ENCODE measurements at places on chromosomes 1 and 21.

DNA sequence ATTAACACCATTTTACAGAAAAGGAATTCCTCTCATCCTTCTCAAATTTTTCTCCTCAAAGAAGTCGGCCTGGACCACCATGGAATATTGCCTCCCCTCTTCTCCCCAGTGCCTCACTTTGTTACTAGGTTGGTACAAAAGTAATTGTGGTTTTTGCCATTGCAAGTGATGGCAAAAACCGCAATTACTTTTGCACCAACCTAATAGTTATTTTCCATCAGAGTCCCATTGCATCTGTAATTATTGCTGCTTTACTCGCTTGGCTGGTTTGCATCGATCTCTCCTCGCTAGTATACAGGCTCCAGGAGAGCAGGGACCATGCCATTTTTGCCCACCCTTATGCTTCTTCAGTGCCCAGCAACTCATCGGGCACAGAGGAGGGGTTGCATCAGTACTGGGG lies 963 bp upstream of the C1orf94 start:
- no peak for DNase-seq

DNA sequence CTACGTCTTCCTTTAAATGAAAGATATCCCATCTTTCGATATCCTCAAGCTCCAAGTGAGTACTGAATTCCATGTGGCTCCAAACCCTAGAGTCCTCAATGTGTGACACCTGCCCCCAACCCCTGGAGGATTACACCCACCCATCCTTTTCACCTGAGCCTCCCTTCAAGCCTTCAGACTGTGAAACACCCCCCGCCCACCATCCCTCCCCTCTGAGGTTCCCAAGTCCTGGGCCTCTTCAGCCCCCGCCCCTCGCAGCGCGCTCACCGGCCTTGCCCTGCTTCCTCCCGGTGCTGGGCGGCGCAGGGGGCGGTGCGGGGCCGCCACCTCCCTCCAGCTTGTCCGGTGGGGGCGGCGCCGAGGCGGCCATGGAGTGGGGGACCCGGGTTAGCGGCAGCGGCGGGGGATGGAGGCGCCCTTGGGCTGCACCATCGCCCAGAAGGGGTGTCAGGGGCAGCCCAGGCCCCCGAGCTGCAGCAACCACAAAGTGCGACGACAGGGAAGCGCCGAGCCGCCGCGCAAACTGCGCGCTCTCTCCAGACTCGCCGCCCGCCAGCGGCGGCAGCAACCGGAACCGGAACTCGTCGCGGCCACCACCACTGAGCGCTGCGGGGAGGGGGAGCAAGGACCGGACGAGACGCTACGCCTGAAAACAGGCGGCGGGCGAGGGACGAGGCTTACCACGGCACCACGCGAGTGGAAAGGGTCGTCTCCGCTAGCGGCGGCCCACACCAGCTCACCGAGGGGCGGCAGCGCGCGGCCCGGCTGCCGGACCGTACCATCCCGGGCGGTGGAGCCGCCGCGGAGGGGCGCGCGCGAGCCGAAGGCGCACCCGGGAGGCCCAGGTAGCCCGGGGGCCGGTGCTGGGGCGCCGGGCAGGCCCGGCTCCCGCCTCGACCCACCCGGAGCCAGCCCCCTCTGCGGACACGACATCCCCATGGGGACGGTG lies at the start of gene PYGO2:
TSS of gene PYGO2 (minus strand) at position 576 of the 949 bp plus-strand sequence. CDS start at position 370, 206 bp downstream.
- DNase-seq, result peak; percentile 74

DNA sequence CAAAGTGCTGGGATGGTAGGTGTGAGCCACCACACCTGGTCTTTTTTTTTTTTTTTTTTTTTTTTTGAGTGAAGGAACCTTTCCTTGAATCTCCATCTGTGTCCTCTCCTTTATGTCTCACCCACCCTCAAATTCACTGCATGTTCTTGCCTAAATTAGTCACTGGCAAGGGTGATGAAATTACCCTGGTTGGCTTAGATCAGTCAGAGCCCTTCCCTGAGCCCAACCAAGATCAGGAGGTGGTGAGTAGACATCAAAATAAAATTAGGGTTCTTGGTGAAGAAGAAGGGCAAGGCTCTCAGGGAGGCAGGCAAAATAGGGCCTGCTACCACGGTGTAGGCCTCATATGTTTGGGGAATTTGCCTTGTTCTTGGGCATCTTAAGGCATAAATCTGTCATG lies 5.3 kb upstream of the TNN start:
- no peak for DNase-seq

DNA sequence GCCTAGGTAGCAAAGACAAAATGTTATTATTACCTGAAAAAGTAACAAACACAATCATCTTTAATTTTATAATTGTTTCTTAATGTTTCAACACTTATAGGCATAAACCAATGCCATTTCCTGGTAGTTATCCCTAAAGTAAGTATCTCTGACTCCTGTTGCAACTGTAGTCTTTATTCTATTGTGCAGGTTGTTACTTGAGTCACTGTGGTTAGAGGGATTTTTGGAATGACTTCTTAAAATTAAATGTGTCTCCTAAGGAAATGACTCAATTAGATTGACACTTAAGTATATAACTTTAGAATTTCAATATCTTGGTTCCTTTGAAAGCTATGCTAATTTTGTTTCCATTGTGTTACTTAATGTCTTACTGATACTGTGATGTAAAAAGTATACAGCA lies 143.9 kb downstream of the PHTF1 start:
- no peak for DNase-seq

DNA sequence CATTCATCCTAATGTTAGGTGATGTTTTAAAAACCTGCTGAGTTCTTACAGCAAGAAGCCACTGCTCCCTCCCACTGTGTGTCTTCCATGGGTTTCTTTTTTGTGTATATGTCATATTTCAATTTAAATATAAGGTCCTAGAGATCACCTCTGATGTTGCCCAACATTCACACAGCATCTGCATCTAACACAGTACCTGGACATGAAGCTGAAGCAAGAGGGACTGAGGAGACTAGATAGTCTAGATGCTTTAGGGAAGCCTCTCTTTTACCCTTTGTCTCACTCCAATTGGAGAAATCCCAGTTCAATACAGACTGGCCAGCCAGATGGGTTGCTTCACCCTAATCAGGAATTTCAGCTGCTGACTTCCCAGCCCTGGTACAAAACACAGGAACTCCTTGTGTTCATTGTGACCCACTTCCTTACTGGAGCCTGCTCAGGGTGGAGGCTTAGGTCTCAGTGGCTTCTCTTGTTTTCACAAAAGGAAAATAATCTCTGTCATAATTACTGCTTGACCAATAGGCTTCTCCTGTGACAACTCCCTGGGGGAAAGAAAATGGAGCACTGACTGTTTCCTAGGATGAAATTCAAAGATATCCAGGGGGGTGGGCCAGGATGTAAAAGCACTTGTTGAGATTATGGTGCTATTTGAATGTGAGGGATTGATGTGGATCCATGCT lies 17.3 kb downstream of the BTG2 start:
- DNase-seq, result no peak

GRCh38 chr1:204758601-204759000 lies 73.1 kb upstream of the LRRN2 start:
- DNase-seq, result no peak

- DNase-seq, result no peak
These were observed 11.4 kb downstream of the HP1BP3 start for GRCh38 chr1:20775700-20776099.

DNA sequence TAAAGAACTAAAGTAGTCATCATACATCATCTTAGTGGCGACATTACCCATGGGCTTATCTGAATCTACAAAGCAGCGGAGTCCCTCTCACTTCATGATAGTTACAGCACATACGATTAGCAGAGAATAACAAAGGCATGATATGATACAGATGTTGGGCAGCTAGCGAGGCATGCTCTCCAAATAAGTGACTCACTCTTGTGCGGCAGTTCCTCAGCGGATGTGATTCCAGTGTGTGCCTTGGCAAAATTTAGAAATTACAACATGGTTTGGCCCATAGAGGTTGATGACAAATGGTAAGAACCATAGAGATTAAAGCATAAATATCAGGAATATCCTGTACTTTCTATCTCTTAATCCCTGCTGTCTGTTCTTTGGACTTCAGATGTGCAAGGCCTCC lies 48.1 kb upstream of the PAXBP1 start:
- no peak for DNase-seq

GRCh38 chr1:114832057-114832456 lies 22.6 kb upstream of the SYCP1 start:
- no peak for DNase-seq

DNA sequence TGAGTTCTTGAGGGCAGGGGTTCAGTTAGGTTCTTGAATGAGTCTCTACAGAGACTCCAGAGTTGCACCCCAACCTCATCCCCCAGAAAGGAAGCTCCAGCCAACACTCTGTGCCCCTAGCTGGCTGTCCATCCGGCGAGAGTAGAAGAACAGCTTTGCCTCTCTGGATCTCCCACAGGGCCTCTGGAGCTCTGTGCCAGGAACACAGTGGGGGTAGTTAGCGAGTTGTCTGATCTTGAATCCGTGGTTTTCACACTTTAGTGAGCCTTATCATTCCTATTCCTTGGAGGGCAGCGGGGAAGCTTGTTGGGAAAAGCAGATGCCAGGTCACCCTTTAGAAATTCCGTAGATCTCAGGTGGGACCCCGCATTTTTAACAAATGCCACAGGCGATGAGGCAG lies 45.0 kb downstream of the STUM start:
- DNase-seq, result no peak

DNA sequence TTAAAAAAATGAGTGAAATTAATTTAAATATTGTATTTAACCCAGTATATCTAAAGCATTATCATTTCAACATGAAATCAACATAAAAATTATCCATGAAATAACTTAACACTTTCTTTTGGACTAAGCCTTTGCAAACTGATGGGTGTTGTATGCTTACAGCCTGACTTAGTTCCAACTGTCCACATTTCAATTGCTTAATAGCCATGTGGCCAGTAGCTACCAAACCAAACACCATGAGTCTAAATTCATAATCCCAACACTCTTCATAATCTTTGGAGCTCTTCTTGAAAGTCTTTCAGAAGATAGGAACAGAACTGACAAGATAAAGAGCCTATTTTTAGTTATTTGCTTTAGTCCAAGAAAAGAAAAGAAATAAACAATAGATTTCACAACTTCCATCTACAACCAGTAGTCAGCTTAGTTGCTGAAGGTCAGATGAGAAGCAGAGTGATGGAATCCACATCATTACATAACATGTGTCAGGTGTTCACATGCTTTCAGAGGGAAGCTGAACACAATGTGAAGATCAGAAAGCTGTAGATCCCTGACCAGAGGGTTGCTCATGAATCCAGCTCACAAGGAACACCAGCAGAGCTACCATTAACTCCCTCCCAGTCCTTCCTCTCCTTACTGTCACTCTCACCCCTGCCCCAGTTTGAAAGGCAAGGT lies 144.0 kb upstream of the ZNF648 start:
- DNase-seq, result no peak

GRCh38 chr1:114745291-114745690 lies 12.5 kb downstream of the CSDE1 start:
- DNase-seq, result no peak

DNA sequence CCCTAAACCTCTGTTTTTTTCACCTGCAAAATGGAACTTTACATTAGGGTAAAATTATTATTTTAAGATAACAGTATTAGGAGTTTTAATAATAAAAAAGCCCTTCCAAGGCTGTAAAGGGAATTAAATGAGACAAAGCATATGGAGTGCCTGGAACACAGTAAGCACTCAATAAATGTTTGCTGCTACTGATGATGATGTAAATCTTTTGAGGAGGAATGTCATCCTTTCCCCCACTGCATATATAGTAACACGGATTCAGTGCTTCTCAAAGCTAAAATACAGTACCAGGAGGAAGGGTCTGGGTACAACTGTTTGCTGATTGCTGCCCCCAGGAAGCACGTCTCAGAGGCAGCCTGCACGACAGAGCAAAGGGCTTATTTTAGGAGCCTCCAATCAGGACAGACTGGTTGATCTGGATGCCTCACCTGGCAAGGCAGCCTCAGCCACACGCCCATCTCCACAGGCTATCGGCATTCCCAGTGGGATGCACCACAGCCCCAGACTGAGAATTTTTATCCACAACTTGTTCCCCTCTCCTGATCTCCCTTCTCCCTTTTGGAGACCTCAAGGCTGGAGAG lies 64.4 kb downstream of the GADD45A start:
- no peak for DNase-seq

- DNase-seq, result no peak
These were observed 327.9 kb upstream of the BEND5 start for GRCh38 chr1:49104575-49104974.

- no peak for DNase-seq
These were observed 77.4 kb upstream of the BMP8A start for GRCh38 chr1:39413902-39414528.

GRCh38 chr1:58933599-58933926 lies 149.7 kb upstream of the JUN start:
- no peak for DNase-seq

Measured in memory B cell (primary cell).